Stimulated activated CD8-positive, alpha-beta memory T cell treated with anti-CD3 and anti-CD28 coated beads, Interleukin-12 subunit alpha, Interleukin-12 subunit beta, amount 100 ng/mL, for 4 hours (primary cell): ENCODE measurements at places on chromosomes 16 and 17.
A peak's percentile ranks its signal among the peaks of the same experiment; 100 is the strongest.

DNA sequence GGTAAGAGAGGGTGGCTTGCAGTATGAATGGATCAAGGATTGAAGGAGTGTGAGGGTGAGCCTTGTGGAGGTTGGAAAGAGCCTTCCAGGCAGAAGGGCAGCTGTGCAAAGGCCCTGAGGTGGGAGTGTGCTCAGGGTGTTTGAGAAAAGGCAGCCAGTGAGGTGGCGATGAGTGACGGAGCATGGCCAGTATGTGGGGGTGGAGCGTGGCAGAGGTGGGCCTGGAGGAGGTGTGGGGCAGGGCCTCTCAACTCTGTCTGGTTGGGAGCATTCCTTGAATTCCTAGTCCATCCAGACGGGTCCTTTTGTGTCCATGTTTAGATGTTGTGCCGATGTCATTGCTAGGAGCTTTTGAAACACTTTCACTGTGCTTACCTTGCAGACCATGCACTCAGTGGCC is 51.3 kb downstream of the EPN2 start:
- no peak for DNase-seq

DNA sequence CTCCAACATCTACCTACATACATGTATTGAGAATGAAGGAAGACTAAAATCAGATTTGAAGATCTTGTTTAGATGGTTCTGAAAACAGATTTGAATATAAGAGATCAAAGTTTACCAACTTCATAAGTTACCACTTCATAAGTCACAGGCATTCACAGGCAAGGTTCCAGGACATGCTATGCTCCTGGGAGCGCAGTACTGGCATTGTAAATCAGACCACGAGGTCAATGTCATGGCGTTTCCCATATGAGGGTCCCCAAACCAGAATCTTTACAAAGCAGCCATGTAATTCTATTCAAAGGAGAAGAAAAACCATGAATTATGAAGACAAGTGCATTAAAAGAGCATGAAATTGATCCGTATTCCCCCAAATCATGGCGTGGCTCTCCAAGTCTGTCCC is 3.0 kb downstream of the CDH11 start:
- DNase-seq, result no peak

DNA sequence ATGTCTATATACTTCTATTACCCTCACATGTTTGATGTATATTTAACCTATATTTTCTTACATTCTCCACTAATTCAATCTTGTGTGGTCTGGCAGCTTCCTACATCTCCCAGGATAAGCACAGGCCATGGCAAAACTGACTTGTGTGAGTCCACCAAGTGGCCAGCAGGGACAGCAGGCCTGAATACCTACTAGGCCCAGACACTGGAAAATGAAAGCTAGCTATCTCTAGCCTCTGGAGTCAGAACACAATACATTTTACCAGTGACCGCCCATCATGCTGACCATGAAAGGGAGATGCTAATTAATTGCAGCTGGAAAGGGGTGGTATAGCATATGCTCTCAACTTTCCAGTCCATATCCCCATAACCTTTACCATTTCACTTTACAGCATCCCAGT is 132.3 kb downstream of the PCTP start:
- no peak for DNase-seq

GRCh38 chr17:7632492-7632894 is 2.6 kb downstream of the SHBG start:
- no peak for DNase-seq

DNA sequence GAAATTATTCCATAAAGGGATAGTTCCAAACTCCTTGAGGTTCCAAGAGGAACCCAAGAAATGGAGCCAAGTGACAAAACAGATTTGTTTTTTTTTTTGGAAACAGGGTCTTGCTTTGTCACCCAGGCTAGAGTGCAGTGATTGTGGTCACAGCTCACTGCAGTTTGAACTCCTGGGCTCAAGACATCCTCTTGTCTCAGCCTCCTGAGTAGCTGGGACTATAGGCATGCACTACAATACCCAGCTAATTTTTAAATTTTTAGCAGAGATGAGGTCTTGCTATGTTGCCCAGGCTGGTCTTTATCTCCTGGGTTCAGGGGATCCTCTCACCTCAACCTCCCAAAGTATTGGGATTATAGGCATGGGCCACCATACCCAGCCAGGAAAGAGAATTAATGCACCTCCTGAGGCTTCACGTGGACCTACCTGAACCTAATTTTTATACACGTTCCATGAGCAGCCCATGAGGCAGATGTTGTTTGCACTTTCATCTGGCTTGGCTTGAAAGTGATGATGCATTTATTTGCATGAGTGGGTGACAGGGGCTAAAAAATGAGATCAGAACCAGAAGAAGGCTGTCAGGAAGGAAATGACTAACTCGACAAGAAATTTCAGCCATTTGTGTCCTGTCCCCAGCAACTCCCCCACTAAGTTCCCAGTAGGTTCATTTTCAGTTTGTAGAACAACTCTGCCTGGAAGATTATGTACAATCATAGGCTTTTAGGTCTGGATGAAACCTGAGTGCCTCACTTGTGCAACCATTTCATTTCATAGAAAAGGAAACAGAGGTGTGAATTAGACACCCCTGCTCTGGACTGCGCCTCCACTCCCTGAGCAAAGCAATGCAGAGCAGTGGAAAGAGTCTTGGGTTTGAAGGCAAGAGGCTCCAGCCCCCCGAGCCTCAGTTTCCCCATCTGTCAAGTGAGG is 10.3 kb upstream of the IRF8 start:
- no peak for DNase-seq

GRCh38 chr16:24337013-24337412 is 80.9 kb downstream of the CACNG3 start:
- no peak for DNase-seq

GRCh38 chr16:88878967-88879787 is 12.7 kb upstream of the PABPN1L start:
- no peak for DNase-seq

DNA sequence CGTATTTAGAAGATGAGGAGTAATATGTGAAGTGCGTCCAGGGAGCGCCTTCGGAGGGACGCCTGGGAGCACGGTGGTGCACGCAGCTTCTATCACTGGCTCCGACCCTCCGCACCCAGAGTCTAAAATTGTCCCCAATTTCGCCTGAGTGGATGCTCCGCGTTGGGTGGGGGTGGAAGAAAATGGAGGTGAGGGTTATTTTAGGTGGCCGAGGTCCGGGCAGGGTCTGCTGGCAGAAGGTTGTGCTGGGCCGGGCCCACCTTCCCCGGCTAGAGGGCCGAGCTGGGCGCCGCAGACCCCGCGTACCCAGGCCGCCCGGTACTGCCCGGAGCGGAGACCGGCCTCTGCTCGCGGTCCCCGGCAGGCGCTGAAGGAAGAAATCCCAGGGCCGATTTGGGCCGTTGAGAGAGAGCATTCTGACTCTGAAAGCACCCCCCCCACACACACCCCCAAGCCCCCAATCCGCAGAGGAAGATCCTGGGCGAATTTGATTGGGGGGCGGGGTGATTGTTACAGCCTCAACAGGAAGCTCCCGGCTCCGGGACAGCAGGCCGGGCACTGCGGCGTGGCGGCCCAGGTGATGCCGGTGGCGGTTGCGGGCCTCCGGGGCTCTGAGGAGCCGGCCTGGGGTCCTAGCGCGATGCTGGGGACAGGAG is 3.0 kb downstream of the BAHCC1 start:
- DNase-seq, result no peak

GRCh38 chr16:88298833-88299745 is 83.7 kb upstream of the ZNF469 start:
- DNase-seq, result no peak

GRCh38 chr17:16044487-16044886 is 44.9 kb downstream of the TTC19 start:
- no peak for DNase-seq

DNA sequence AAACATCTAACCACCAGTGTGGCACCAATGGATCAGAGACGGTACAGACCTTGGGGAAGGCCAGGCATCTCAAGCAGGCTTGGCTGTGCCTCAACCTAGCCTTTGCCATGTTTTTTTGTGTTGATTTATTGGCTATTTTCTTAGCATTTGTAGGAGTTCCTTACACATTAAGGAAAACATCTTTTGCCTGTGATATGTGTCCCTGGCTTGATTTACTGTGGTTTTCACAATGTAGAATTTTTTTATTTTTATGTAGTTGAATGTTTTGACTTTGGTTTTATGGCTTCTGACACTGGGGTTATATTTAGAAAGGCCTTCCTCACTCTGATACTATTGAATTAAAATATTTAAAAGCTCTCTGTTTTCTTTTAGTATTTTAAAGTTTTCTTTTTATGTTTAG is 132.6 kb downstream of the ZNF423 start:
- no peak for DNase-seq

GRCh38 chr16:27470567-27471431 is 68.8 kb downstream of the IL21R start:
- no peak for DNase-seq

GRCh38 chr16:72566174-72566573 is 394.2 kb upstream of the PMFBP1 start:
- no peak for DNase-seq

DNA sequence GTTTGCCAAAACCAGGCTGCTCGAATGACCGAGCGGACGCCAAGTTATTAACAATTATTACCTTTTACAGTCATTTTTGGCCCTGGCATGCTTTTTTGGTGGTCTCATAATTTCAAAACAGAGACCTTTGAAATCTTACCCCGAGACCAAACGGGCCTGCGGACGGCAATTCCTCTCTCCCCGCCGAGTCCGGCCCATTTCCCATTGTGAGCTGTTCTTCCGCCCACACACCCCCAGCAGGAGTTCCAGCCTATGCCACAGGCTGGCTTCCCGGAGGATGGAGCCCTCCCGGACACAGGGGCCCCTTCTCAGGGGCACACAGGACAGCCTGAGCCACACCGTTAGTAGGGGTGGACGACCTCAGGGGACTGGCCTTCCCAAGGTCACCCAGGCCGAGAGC is 130.7 kb downstream of the C16orf95 start:
- no peak for DNase-seq

- no peak for DNase-seq
Observed at GRCh38 chr17:56629531-56630075, 36.1 kb downstream of the NOG start.

DNA sequence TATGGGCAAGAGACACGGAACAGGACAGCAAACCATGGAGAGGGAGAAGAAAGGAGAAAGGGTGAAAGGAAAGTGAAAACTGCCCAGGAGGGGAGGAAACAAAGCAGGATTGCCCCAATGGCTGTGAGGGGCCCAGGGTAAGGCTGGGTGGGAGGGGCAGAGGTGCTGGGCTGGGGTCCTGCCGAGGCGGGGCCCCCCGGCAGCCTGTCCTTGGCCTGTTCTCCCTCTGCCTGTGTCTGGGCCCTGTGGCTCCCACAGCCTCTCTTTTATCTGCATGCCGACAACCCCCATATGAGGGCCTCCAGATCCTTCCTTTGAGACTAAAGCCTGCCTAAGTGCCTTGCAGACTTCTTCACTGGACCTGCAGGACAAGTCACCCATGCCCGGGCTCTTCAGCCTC is 15.5 kb downstream of the ZNHIT3 start:
- DNase-seq, result no peak

DNA sequence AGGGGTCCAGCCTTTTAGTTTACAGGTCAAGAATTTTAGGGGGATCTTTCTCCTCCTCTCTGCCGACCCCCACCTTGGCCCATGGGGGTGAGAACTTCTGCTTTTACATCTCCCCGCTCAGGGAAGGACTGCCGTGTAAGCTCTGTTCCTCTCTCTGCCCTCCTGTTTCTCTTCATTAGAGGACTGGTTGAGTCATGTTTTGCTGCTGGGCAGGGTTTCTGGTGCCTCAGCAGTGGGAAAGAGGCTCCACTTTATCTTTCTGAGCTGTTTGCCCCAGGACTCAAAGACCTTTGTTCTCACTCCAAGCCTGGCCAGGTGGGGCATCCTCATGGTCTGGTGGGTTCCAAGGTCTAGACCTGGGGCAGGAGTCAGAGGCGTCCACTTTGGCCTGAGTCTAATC is 93.0 kb downstream of the UTP18 start:
- no peak for DNase-seq

DNA sequence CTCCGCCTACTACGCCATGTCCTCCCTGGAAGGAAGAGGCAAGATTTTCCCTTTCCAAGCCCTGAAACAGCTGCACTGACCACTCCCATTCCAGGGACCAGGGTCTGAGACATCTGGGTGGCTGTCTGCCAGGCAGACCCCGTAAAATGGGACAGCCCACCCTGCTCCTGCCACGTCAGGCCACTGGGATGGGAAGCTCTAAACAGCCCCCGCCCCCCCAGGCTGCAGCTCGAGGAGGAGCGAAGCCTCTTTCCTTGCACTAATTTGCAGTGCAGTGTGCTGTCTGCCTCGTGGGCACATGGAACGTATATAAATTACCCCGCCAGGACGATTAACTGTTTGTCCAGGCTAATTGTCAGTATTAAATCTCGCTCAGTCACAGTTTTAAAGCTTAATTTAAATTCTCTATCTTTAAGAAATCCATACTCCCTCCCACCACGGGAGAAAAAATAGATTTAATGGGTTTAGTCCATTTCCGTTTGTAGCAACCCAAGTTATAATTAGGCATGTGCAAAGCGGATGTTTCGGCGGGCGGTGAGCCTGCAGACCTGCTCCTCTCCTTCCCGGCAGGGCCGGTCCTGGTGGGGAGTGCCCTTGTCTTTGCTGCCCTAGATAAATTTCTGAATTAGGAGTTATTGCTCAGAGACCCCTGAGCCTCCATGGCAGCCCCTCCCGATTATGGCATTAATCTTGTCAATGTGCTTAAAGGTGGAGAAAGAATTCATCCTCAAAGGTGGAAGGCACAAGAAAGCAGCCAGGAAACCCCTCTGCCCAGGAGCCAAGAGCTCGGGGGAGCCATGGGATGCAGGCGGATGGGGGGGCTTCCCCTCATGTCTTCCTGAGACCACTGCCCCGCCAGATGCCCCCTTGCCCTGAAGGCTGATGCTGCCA is 268.0 kb upstream of the TNRC6C start:
- no peak for DNase-seq

GRCh38 chr17:13502263-13502662 is 99.5 kb downstream of the HS3ST3A1 start:
- no peak for DNase-seq

DNA sequence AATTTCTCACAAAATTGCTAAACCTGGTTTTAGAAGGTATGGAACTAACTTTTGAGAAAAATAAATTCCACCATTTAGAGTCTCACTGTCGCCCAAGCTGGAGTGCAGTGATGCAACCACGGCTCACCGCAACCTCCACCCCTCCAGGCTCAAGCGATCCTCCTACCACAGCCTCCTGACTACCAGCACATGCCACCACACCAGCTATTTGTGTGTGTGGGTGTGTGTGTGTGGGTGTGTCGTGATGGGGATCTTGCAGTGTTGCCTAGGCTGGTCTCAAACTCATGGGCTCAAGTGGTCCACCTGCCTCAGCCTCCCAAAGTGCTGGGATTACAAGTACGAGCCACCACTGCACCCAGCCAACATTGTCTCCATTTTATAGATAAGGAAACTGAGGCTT is 71.3 kb upstream of the NOL11 start:
- DNase-seq, result no peak

DNA sequence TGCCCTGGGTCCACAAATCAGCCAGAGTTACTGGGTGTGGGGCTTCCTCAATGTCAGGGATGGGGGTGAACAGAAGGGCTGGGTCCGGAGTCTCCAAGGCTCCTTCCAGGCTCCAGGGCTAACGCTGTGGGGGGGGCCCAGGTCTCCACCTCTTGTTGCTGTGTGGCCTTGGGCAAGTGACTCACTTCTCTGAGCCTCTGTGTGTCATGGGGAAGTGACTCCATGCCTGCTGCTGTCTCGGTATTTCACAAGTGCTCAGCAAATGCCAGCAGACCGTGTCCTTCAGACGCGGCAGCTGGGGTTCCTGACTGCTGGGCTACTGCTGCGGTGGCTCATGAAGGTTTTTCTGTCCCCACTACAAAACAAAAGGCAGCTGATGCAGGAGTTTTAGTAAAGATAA is 26.6 kb downstream of the JPH3 start:
- DNase-seq, result no peak

GRCh38 chr16:82992786-82993185 is 366.0 kb downstream of the CDH13 start:
- no peak for DNase-seq

- DNase-seq, result peak; percentile 73
Observed at GRCh38 chr17:47703191-47703591, 9.2 kb downstream of the TBKBP1 start.
